ENCODE measurements at places on chromosomes 7 and 10. TPM values are rescaled to one million over a fixed set of nuclear protein-coding genes. Genes with fewer than 3 reads are reported as not detected.

Gene SEMA3E
- 11.2 TPM for total RNA-seq

DNA sequence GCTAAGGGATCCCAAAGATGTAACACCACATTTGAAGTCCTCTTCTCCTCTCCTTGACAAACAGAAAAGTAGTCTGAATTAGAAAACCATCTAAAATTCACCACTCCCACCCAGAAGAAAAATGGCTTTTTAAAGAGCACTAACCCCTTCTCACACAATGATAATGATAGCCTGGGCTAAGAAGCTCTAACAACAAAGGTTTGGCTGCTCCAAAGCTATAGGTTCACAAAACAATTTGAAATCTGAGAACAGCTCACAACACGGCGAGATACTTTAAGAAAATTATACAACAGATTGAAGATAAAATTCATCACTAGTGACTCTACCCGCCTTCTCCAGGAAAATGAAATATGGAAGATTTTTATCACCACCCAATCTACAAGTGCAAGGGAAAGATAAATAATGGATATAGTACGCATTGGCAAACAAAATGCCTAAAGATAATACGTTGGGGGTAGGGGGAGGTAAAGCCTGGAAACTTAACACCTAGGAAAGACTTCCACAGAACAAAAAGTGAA lies 7.4 kb downstream of the ITGB1 start:
- no peak overlapping the region for H3K4me3 ChIP-seq
- no peaks in the 10 kb centered on the region for H3K36me3 ChIP-seq

DNA sequence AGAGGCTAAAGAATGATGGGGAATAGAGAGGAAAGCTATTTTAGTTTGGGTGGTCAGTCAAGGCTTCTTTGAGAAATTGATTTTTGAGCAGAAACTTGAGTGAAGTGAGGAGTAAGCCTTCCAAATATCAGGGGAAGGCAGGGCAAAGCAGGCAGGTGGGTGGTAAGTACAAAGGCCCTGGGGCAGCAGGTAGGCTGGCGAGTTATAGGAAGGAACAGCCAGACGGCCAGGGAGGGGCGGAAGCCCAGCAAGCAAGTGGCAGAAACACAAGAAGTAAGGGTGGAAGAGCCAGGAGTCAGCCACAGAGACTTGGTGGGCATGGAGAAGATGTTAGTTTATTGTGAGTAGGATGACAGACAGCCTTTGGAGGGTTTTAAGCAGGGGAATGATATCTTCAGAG lies 34.9 kb downstream of the VWA2 start:
- no peaks in the 10 kb centered on the region for H3K27me3 ChIP-seq
- peaks cover 11% of the 10 kb centered on the region for H3K4me1 ChIP-seq
- H3K36me3 ChIP-seq: no peaks in the 10 kb centered on the region
- H3K4me3 ChIP-seq: no peak overlapping the region

Gene BAIAP2L1
- total RNA-seq: 2.5 TPM

Gene THNSL1
- total RNA-seq: 1.1 TPM

DNA sequence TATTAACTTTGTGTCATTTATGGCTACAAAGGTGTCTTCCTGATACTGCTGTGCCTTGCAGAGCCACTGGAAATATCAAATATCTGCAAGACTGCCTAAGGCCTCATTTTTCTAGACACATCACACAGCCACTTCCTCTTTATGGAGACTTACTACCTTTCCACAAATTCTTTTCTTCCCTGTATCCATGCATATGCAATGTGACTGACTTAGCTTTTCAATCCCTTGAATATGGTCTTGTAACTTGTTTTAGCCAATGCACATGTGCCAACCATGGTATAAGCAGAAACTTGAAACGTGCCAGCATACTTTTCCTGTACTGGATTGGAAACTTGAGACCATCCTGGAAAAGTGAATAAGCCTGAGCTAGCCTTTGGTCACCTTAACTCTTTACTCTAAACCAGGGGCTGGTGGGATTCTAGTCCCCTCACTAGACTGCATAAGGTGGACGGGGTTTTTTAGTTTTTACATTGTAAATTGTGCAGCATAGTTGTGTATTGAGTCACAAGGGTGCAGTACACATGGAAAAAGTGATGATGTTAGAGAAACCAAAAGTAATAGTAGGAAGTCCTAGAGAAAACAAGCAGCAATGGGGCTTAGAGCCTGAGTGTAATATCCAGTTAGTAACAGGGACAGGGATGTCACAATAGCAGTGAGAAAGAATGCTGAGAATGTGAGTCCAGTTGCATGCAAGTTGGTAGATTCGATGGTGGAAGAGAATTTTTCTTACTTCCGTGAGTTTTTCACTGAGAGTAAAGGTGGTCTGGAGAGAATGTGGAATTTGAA lies 879.5 kb downstream of the SORCS1 start:
- no peaks in the 10 kb centered on the region for H3K27me3 ChIP-seq
- no peak for DNase-seq
- no peaks in the 10 kb centered on the region for H3K36me3 ChIP-seq
